Epithelial cell of esophagus (primary cell): ENCODE measurements at places on chromosomes 5 and 9.

DNA sequence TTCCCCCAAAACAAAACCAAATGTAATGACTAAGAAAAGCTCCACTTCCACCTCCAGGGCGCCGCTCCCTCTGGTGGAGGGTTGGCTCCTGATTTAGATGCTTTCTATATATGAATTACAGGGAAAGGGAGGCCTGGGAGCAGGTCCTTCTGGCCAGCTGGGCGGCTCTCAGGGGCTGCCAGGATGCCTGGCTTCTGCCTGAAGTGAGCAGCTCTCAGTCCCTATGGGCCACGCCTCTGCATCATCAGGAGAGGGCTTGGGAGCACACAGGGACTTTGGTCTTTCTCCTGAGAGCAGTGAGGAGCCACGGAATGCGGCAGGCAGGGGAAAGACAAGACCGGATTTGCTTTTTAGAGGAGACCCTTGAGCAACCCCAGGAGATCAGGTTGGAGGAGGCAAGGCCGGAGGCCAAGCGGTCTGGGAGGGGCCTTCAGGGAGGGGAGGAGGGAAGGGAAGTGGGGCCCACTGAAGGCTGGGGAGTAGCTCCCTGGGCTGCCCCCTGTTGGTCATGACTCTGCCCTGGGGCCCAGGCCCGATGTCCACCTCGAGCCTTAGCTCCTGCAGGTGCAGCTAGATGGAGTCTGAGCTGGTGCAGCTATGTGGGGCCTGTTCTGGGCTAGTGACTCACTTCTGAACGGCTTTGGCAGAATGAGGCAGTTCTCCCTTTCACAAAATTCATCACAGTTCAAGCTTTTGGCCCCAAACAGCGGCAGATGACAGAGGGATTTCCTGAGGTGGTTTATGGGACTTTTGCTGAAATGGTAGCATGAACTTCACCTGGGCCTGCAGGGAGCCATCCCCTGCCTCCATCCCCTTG is 11.3 kb upstream of the GRHPR start:
- no peak for DNase-seq

DNA sequence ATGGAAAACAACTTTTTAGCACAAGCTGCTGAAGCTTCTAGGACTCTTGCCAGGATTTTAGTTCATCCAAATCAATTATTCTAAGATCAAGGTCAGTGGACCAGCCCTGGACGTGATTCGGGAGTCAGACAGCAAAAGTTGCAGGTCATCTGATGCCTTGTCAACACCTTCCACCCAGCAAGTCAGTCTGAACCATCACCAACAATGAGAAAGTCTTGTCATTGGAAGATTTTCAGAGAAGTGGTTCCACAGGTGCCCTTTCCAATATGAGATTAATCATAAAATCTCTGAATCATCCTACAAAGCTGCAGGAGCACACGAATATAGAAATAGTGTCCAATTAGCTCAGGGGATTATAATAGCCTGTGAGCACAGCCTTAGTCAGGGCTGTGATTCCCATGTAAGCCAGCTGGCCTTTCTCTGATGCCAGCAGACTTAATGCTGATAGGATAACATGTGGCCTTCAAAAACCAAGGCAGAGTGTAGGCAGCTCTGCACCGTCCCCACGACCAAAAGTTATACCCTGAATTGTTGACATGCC is 445.0 kb upstream of the TRPC7 start:
- peak; percentile 94 for DNase-seq

DNA sequence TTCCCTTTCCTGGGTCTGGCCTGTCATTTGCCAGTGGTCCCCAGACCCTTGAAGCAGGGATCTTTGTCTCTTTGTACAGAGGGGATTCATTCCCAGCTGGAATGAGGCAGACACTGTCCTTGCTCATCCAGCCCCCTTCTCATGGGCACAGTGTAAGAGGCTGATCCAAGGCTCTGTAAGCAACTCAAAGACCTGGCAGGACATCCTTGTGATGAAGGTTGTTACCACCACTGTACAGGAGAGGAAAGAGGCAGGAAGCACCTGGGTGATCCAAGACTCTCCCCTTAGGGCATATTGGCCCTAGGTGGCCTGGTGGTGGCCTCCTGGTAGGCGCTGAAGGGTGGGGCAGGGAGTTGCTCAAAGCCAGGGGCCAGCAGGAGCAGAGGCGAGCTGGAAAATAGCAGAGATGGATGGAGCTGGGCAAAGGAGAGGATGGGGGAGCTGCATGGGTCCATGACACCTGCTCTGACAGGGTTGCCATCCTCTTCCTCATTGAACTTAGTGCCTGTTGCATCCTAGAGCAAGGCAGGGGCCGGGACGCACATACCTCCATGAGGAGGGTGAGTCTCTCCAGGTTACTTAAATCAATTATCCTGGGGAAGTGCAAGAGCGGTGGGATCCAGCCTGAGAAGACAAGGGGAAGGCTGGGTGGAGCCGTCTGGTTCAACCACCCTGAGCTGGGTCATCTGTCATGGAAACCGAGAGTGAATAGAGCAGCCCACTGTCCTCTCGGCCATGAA is 9.8 kb upstream of the GADD45G start:
- no peak for DNase-seq

DNA sequence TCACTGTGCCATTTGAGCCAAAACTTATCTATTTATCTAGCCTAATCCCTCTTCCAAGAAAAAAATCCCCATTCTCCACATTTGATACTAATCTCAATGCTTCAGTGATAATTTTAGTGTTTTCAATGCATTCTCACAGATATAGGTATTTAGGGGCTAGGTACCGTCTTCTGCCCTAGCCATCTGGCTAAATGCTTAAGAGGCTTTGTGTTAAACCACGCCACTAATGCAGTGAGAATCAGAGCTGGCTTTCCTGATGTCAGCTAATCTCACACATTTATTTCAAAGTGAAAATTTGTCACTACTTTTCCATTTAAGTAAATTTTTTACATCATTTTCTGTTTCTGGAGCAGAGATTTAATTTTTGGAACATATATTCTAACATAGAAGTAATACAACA is 479.7 kb downstream of the MAN2A1 start:
- DNase-seq, result no peak

DNA sequence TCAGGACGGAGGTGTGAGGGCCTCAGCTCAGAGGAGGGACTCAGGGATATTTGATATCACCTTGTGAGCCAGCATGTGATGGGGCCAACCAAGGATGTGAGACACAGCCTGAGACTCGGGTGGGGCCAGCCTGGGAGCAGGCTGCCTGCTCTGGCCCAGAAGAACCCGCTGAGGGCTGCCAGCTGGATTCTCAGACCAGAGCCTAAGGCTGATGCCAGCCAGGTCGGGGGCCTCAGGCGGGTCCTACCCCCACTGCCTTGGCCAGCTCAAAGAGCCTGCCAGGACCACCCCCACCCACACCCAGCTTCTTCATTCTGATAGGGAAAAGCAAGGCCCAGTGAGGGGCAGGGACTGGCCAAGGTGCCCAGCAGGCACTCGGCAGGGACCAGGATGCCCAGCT is 20.3 kb upstream of the DUSP1 start:
- DNase-seq, result no peak

- no peak for DNase-seq
Observed at GRCh38 chr5:17666726-17667235, 32.5 kb downstream of the TAF11L14 start.

DNA sequence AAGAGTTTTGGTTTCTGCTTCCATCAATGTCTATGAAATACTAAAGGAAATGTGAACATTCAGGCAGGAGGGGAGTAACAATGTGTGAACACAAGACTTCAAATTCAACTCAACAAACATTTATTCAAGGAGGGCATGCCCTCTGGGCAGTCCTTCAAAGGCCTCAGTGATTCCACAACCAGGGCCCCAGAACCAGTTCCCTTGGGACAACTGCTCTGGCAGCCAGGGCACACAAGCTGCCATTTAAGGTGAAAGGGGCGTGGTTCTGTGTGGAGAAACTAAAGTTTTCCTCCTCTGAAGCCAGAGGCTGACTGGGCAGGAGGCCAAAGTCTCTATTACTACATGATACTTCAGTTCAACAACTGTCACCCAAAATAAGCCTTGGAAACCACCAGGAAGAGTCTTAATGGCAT is 3.2 kb downstream of the RBM18 start:
- peak; percentile 59 for DNase-seq

DNA sequence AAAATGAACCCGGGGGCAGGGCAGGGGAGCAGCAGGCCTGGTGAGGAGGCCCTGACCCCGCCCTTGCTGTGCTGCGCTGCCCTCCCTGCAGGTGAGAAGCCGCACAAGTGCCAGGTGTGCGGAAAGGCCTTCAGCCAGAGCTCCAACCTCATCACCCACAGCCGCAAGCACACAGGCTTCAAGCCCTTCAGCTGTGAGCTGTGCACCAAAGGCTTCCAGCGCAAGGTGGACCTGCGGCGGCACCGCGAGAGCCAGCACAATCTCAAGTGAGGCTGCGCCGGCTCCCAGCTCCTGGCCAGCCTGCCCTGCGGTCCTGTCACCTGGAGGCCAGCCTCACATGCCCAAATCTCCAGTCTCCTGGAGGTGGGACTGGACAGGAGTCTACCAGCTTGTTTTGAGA is 12.3 kb downstream of the GFI1B start:
- DNase-seq, result no peak

DNA sequence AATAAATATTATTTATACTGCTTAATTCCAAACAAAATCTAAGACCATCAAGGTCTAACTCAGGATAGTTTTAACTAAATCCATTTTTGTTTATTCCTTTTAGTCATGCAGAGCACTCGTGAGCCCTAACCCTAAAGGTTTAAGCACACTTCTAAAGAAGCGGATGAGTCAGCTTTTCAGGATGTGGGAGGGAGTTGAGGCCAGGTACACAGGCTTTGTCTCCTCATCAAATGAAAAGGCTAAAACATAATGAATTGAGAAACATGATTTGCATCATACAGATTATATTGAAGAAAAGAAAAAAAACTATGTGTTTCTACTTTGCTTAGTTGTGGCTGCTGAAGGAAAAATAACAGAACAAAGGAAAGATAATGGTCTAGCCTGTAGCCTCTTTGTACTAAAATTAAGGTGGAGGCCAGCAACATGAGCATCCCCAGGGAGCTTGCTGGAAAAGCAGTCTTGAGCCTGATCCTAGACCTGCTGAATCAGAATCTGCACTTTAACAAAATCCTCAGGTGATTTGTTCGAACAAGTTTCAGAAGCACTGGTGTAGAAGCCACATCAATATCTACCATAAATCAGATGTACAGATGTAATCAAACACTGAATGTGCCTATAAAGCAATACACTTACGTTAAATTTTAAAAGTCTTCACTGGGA is 21.1 kb upstream of the ISCA1 start:
- peak; percentile 87 for DNase-seq

DNA sequence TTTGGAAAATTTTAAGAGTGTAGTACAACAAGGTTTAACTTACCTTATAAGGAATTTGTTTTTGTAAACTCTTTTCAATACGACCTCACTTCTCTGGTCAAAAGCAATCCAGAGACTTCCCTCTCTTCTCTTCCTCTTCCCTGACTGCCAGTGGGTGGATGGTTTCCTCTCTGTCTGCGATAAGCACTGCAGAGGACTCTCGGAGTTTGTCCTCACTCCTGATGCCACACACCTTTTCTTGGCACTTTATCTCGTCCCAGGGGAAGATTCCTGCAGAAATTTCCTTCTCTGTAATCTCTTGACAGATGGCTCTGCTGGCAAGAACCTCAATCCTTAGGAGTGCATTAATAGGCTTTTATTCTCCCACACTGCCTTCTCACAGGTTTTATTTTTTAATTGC is 641.6 kb downstream of the NR2F1-AS1 start:
- no peak for DNase-seq

DNA sequence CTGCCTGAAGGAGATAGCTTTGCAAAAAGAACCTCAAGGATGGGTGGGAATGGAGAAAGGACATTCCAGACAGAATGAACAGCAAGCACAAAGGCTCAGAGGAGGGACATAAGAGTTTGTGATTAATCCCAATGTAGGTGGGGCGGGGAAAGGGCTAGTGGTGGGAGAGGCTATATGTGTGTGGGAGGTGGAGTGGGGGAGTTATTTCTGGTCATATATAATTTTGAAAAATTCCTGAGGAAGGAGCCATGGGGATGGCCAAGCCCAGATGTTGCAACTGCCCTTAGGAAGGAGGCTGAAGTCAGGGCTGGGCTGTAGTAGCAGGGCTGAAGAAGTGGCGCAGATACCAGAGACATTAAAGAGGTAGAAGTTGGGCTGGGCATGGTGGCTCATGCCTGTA is 13.4 kb upstream of the CCL27 start:
- DNase-seq, result no peak

DNA sequence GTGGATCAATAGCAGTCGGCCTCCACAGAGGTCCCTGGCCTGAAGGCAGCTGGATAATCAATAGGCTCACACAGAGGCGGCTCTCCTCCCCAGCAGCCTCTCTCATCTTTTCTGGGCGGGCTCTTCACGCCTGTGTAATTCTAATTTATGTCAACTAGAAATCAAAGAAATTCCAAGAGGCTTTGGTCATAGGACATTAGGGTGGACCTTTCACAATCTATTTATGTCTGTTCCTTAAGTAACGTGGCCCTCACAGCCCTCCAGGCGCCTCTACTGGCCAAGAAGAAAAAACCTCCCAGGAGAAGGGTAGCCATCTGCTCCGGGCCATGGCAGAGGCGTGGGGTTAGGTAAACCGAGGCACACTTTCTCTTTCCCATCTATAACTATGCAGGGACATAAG is 205.1 kb upstream of the EFNA5 start:
- DNase-seq, result no peak

GRCh38 chr9:69421908-69422801 is 97.1 kb downstream of the ENTREP1 start:
- peak; percentile 72 for DNase-seq

DNA sequence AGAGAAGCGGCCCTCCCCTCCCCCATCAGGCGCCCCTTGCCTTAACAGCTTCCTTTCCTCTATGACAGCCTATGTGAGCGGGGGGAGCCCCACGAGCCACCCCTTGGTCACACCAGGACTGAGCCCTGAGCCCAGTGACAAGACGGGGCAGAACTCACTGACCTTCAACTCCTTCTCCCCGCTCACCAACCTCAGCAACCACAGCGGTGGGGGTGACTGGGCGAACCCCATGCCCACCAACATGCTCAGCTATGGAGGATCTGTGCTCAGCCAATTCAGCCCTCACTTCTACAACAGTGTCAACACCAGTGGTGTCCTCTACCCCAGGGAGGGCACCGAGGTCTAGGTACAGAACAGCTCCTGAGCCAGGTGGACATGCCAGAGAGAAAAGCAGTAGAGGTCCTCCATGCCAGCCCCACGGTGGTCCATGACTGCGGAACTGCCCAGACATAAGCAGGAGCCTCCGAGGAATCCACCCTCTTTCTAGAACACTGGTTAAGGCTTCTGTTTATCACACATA is 2.6 kb downstream of the FOXI1 start:
- no peak for DNase-seq

GRCh38 chr9:115850548-115851304 is 302.9 kb upstream of the PAPPA start:
- DNase-seq, result peak; percentile 78
